Activated T-cell treated with anti-CD3 and anti-CD28 coated beads for 4 hours (primary cell): ENCODE measurements at places on chromosomes 7 and 10.

GRCh38 chr10:93255546-93255945 is 181.9 kb downstream of the CYP26A1 start:
- DNase-seq: no peak

DNA sequence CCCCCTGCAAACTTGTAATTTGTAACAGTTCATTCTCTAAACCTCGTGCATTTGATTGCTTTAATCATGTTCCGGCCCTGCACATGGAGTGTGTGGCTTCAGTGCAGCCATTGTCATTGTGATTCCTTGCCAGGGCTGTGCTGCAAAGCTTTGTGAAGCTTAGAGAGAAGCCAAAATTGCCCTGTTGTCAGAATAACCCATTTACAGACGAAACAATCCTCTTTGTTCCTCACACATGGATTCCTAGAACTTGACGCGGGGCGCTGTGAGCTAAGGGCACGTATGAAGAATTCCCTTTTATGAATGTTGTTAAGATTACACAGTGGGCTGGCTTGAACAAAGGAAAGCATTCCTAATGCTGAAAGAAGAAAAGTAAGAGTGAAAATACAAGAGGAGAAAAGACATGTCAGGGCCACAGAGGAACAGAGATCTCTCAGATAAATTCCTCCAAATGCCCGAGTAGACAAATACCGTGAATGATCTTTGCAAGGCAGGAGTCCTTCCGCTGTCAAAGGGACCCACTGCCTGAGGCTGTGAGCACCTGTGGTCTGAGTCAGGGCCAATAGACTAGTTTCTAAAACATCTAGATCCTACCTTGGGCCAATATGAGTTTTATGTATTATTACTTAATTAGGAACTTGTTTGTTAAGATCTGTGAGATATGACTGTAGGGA is 205.4 kb upstream of the C7orf33 start:
- DNase-seq: no peak

DNA sequence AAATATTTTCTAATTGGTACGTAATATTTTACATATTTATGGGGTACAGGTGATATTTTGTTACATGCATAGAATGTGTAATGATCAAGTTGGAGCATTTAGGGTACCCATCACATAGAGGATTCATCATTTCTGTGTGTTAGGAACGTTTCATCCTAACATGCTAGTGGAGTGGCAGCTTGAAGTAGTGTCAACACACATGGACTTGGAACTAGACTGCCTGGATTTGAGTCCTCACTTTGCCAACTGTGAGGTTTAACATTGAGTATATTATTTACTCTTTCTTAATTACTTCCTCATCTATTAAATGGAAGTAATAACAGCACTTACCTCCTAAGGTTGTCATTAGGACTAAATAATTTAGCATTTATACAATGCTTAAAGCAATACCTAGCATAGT is 241.9 kb downstream of the PLXDC2 start:
- DNase-seq: no peak

DNA sequence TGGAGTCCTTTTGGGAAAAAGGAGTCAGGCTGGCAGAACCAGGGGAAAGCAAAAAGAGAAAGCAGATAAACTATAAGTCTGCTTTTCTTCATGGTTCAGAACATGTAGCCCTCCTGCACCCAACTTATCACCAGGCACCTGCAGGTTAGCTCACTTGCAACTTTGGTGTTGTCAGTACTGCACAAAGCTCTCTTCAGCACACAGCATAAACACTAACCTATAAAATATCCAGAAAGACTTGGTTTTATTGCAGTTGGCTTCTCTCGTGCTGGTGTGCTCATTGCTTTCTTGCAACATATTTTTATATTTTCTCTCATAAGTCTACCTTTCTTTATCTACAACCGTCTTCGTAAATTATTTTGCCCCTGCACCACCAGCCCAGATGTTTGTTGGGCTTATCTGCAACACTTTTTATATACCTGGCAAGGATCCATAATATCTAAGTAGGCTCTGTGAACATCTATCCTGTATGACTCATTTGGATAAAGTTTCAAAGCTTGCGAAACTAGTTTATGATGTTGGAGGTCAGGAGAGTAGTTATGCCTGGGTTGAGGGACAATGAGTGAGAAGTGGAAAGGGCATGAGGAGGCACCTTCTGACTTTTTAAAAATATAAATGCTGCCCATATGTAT is 164.6 kb downstream of the ANKRD30A start:
- no peak for DNase-seq

- DNase-seq: no peak
Observed at GRCh38 chr10:35234073-35234472, 102.2 kb upstream of the CCNY start.

- no peak for DNase-seq
Observed at GRCh38 chr10:69976795-69977546, 75.7 kb upstream of the MACROH2A2 start.

DNA sequence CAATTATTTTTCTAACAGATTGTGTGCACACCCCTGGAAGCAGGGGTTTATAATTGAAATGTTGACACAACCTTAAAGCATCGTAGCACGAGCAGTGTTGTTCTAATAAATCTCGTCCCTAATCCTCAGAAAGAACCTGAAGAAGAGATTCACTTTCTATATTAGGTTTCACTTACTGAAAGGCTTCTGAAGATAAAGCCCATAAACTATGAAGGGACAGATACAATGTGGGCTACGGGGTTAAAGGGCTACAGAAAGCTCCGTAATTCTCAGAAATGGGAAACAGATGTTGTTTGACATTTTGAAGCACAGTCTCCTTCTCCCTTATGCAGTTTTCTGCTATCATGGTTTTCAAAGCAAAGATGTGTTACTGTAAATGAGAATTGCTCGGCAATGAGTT is 479.6 kb downstream of the GATA3 start:
- no peak for DNase-seq

DNA sequence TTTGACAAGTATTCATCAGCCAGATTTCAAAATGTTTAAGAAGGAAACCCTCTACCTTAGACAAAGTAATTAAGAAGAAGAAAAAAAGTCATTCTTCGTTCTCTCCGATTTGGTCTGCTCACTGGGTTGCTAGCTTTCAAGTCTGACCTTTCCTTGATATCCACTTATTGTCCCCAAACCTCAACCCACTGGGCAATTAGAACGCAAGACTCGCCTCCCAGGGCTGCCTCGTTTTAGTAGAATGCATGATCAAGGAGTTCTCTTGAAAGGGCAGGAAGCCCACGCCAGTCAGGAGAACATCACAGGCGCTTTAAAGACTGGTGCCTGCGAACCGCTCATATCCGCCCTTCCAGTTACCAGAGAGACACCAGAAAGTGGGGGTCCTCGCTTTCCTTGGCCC is 637.7 kb downstream of the PARD3 start:
- DNase-seq: no peak

DNA sequence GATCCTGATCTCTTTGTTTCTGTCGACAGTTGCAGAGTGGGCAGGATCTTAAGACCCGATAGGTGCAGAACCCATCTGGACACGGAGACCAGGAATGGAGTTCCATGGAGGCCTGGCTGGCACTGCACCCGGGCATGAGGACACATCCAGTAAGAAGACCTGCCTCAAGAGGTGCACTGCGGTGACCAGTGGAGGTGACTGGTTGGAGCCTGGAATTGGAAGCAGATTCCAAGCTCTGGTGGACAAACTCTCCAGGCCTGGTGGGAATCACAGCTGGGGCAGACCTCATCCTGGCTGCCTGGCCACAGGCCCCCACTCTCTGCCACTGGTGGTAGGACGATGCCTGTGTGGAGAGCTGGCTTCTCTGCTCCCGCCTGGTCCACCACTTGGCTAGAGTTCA is 31.0 kb downstream of the ZNF775 start:
- no peak for DNase-seq

GRCh38 chr10:72318418-72319262 is 36.1 kb downstream of the DNAJB12 start:
- DNase-seq: no peak

DNA sequence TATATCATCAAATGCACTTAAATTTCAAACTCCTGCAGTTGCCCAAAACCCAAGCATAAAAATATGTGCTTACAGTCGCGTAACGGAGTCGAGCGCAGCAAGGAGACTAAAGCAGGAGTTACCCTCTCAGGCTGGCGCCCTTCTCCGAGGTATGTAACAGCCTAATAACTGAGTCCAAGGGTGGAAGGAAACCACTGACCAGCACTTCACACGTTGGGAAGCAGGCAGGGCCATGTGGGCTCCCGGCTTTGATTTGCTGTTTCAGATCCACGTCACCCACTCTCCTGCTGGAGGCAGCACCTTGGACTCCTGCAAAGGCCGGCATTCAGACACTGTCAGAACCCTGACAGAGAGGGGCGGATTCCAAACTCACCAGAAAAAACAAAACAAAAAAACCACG is 123.8 kb downstream of the DIP2C start:
- DNase-seq: no peak

DNA sequence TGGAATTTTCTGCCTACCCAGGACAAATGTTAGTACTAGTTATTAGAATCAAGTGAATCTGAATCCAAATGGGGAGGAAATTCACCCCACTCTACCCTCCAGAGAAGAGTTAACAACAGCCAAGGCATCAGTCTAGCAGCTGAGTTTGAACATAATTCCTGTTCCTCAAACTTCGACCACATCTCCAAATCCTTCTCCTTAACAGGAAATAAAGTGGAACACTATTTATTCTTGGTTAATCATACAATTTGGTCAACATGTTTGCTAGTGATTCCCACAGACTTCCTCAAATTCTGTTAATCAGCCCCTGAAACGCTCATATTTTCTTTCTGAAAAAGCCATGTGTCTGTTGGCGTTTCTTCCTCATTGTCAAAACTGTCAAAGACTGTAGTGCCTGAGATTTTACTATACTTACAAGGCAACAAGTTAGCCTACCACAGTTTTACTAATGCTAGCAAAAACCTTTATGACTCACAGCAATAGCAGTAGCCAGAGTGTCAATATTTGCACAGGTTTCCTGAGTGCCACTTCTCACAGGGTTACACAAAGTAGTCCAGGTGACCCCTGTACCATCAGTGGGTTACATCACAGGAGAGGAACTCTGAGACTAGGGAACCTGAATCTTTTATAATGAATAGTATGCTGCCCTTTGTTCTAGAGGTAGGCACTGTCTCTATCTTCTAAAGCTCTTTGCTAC is 202.9 kb downstream of the GRM3 start:
- DNase-seq: no peak

DNA sequence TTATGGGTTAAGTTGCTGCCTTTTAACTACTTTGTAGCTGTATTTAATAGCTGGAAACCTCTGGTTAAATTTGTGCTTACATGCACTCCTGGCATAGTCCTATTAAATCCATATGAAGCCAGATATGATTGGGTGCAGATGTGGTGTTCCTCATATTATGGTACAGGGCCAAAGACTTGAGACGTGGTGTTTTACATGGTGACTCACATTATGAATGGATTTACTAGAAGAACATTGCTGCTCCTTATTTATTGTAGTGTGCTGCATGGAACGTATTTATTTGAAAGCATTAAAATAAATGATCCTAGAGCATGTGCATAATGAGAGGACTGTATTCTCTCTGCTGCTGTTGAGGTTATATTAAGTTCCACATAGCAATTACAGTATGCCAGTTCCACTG is 224.1 kb downstream of the SLC25A13 start:
- no peak for DNase-seq

DNA sequence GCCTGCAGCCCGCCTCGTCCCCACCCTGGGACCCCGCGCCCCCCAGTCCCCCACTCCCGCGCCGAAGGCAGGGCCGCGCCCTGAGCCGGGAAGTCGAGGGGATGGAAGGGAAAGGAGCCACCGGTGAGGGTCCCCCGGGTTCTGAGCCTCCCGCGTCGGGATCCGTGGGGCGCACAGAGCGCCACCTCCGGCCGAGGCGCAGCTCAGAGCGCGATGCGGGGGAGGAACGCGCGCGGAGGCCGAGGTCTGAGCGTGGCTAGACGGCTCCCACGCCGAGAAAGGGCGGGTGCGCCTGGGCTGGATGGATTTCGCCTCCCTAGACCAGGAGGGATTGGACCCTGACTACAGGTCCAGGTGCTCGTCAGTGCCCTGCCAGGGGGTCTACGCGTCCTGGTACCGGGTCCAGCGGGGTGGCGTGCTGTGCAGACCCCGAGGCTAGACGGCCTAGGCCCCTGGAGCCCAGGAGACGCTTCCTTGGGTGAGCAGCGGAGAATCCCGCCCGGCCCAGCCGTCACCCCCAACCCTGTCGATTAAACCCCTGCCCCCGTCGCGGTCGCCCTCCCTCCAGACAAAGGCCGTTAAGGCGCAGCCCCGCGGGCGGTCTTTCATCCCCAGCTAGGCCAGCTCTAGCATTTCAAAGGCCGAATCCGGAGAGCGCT is 986 bp upstream of the PDGFA start:
- no peak for DNase-seq

DNA sequence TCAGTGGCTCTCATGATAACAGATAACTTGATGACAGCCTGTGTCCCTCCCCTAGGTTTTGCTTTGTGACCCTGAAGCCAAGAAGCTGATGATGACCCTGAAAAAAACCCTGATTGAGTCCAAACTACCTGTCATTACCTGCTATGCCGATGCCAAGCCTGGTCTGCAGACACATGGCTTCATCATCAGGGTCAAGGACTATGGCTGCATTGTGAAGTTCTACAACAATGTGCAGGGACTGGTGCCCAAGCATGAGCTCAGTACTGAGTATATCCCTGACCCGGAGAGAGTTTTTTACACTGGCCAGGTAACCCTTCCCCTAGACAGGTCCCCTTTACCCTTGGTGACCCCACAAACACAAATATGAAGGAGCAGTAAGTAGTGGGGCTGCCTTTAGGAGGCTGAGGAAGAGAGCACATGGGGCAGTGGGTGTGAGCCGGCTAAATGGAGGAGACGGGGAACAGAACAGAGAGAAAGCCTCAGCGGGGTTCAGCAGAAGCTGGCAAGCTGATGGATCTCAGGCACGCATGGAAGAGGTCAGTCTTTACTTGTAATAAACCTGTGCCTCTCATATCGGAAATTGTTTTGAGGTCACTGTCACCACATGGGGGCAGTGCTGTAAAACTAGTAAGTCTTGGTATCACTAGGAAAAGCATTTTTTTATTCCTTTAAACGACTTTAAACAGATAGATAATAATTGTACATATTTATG is 20.2 kb downstream of the PDCD11 start:
- peak; percentile 39 for DNase-seq

DNA sequence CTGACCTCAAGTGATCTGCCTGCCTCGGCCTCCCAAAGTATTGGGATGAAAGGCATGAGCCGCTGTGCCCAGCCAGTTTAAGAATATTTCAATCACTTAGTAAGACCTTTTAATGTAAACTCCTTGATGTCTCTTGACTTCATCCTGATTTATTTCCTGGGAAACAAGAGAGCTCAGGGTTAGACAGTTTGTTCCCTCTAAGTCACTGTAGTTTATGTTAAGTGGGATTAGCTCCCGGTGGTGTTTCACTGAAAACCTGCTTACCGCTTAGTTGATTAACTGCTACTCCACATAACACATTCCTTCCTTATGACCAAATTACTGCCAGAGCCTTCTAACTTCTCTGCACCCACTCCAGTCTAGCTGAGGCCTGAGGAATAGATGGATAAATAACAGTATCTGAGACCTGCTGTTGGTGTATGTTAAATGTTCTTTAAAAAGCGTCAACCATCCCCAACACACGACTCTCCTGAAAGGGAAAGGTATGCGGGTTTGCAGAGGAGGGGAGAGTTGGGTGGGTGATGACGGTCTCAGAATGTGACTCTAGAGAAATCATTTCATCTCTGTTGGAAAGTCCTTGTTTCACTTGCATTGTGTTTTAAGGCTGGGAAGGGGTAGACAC is 48.7 kb downstream of the CREB3L2 start:
- no peak for DNase-seq
